ENCODE measurements at places on chromosomes 4 and X. TPM values are rescaled to one million over a fixed set of nuclear protein-coding genes. Genes with fewer than 3 reads are reported as not detected.

ABCG2 gene
- 0.59 TPM for polyA plus RNA-seq

TRIM75 gene
- 0.02 TPM for polyA plus RNA-seq

VGLL1 gene
- 0.62 TPM for polyA plus RNA-seq

OCIAD2 gene
- polyA plus RNA-seq = 75.8 TPM

GRCh38 chr4:234178-234577 is 71.1 kb downstream of the ZNF732 start:
- no peak for DNase-seq
- no peaks in the 10 kb centered on the region for H3K4me1 ChIP-seq
- no peaks in the 10 kb centered on the region for H3K27me3 ChIP-seq
- no peak overlapping the region for H3K4me3 ChIP-seq

GPAT3 gene
- 2.6 TPM for polyA plus RNA-seq

PAGE2B gene
- polyA plus RNA-seq = 1.2 TPM

TLL1 gene
- 0.59 TPM for polyA plus RNA-seq

DNA sequence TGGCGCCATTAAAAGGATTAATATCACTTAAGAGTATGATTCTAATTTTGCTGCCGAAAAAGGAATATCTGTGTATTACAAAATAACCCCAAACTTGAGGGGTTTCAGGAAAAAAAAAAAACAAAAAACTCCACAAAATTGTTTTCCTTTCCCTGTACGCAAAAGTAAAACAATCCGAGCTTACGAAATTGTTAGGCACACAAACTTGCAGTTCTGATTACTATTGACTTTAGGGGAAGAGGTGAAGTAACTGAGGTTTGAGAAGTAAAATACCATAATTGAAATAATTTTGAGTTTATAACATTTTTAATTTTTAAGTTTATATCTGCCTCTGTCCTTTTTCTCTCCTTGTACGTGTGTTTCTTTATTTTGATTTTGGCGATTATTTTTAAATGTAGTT is 64.8 kb downstream of the USP9X start:
- no peak overlapping the region for H3K27ac ChIP-seq
- no peak overlapping the region for H3K4me3 ChIP-seq
- no peaks in the 10 kb centered on the region for H3K4me1 ChIP-seq
- no peaks in the 10 kb centered on the region for H3K27me3 ChIP-seq
- H3K36me3 ChIP-seq = peaks cover 45% of the 10 kb centered on the region

Data from thymus (tissue), 14 donors.